ENCODE measurements at places on chromosomes 16 and 17.

DNA sequence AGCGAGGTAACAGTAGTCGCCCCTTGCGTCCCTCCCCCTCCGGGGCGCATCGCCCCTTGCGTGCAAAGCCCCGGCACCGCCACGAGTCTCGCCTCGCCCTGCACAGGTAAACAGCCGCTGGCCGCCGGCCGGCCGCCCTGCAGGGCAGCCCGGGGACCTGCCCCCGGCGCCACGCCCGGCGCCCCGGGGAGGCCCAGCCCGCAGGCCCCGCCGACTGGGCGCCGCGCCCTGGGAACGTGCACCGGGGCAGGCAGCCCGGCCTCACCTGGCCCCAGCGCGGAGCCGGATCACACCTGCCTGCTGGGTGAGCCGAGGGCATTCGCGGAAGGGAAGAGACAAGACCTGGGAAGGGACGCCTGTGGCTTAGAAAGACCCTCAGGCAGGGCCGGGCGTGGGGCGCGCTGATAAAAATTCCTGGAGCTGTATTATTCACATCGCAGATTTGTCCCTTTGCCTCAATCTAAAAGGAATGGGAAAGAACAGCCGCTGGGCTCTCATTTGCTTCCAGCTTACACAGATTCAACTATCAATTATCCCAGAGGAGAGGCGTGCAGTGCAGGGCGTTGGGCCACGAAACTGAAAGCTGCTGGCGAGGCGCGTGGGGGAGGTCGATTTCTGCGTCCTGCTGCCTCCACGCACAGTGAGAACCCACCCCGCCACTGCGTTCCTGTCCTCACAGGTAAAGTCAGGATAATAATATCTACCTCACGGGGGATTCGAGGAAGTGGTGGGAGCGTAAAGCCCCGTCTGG is 451.9 kb downstream of the SLC39A11 start:
- no peak for DNase-seq

GRCh38 chr16:2209258-2210008 is 1.2 kb downstream of the BRICD5 start:
- DNase-seq: no peak

DNA sequence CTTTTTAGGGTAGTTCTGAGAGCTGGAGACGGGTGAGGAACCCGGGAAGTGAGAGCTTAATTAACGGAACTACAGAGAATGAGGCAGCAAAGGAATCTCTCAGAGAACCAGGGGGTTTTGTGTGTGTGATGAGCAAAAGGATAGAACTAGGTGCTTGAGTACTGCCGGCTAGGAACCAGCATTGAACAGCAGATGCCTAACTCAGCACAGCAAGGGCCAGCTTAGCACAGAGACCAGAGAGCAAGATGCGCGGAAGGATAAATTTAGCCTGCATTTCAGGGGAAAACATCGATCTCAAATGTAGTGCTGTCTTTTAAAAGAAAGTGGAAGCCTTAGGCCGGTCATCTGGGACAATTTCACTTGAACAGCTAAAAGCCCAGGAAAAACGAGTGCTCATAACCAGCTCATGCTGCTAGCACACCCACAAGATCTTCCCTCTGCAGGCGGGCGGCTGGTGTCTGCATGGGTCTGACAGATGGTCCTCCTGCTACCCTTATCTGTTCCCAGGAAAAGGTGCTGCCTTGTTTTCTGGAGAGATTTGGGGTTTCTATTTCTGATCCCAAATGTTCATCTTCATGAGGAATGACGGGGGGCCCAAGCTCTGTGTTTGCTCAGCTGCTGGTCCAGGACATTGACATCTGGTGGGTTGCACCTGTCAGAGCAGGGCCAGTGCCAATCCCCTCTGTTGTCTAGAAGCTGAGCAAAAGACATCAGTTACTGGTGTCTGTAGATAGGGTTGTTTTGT is 103.9 kb downstream of the SOCS1 start:
- no peak for DNase-seq

GRCh38 chr17:1498869-1499268 is 6.4 kb upstream of the MYO1C start:
- no peak for DNase-seq

DNA sequence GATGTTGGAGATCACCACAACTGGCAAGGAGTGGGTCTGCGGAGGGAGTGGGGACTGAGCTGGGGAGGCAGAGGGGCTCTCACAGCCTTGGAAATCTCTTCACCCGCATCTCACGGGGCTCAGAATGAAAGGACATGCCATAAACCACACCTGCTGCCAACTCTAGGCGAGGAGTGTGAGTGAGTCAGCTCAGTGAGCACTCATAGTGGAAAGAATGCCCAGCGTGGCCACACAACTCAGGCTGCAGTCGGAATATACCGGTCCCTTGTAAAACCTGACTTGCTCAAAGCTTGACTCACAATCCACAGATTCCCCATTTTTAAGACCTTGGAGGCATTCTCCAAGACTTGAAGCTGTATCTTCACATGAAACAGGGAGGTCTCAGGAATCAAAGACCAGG is 36.7 kb downstream of the STAT5A start:
- DNase-seq: no peak

DNA sequence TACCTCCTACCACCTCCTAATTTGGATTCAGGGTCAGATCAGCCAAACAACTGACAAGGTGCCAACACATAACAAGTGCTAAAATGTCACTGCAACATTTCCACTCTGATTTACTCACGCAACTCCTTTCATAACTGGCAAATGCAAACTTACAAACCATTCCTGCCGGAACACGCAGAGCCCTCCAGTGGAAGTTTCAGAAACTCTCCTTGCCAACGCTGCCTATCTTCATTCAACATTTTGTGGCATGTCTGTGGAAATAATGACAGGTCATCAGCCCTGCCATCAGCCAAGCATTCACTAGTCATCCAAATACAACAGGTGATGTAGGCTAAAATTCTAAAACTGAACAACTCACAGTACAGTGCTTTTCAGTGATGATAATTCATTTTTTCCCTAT is 37.7 kb upstream of the OR3A1 start:
- no peak for DNase-seq

DNA sequence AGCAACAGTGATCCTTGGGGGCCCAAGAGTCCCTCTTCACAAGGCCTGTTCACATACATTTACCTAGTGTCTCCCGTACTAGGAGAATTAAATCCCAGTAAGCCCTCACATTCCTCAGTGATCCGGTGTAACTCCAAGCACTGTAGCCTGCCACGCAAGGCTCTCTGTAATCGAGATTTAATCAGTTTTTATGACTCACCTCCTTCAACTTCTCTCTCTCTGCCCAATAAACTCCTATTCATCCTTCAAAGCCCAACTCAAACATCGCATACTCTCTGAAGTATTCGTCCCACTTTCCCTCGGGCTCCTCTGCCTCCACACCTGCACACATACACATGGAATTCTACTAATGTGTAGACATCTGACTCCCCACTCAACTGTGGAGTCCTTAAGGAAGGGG is 141.8 kb downstream of the CMIP start:
- DNase-seq: no peak

GRCh38 chr16:88924834-88925539 is 52.0 kb downstream of the CBFA2T3 start:
- no peak for DNase-seq

DNA sequence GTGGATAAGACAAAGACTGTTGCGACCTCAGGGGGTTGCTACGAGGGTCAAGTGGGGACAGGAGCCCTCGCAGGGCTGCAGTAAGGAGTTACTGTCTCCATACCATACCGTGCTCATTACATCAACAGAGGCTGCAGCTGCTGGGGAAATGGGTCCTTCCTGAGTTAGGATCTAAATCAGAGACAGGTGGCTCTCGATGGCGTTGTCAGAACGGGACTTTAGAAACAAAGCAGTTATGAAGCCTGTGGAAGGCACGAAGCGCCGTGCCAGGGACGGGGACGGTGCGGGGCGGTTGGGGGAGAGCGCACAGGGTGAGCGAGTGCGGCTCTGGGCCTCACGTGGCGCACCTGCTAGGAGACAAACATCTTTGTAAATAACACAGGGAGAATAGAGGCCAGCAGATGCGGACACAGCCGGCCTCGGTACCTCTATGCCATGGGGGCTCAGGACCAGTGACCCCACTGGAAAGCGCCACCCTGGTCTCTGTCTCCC is 34.4 kb downstream of the ZCCHC14 start:
- DNase-seq: no peak

GRCh38 chr16:68279726-68280558 is 15.6 kb downstream of the SLC7A6 start:
- no peak for DNase-seq

DNA sequence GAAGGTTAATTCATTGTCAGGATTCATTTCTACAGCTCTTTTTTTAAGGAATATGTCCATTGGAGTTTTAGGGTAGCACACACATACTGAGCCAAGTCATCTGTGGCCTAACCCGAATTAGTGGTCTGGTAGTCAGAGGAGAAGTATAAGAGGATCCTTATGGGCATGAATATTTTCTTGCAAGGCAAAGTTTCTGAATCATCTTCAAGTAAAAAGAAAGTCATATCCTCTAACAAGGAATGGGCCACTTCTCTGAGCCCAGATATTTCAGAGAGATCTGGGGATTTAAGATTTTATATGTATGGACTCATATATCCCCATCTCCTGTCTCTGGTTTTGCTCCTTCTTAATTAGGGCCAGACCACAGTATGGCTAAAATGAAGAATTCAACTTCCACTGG is 99.2 kb upstream of the CDH8 start:
- DNase-seq: no peak

GRCh38 chr17:4569591-4569990 is 9.2 kb upstream of the GGT6 start:
- no peak for DNase-seq

DNA sequence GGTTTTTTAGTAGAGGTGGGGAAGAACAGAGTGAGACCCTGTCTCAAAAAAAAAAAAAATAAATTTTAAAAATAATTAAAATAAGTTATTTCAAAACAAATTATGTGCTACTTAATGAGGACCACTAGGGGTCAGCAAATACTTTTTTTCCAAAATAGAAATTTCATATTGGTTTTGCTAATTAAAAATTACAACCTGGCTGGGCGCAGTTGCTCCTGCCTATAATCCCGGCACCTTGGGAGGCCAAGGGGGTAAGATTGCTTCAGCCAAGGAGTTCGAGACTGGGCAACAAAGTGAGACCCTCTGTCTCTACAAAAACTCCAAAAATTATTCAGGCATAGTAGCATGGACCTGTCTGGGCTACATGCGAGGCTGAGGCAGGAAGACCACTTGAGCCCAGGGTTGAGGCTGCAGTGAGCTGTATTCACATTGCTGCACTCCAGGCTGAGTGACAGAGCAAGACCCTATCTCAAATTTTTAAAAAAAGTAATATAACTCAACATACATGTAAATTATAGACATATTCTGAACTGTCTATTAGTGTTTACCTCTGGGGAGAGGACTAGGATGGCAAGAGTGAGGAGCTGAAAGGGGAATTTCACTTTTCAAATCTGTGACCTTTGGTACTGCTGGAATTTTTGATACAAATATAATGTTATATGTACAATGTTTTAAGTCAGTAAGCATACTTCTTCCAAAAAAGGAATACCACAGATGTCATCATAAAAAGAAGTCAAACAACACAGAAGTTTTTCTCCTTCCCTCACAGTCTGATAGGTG is 8.1 kb downstream of the MEIOB start:
- DNase-seq: no peak

DNA sequence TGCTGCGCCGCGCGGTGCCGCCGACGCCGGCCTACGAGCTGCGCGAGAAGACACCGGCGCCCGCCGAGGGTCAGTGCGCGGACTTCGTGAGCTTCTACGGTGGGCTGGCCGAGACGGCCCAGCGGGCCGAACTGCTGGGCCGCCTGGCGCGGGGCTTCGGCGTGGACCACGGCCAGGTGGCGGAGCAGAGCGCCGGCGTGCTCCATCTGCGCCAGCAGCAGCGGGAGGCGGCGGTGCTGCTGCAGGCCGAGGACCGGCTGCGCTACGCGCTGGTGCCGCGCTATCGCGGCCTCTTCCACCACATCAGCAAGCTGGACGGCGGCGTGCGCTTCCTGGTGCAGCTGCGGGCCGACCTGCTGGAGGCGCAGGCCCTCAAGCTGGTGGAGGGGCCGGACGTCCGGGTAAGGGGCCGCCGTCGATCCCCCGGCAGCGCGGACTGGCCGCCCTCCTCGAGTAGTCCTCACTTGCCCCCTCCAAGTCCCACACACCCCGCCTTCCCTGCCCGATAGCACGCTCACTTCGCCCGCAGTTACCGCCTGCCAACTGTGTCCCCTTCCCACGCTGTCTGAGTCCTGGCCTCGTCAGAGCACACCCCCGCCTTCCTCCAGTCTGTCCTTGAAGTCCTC is 470 bp downstream of the MLYCD start:
- peak; percentile 45 for DNase-seq

DNA sequence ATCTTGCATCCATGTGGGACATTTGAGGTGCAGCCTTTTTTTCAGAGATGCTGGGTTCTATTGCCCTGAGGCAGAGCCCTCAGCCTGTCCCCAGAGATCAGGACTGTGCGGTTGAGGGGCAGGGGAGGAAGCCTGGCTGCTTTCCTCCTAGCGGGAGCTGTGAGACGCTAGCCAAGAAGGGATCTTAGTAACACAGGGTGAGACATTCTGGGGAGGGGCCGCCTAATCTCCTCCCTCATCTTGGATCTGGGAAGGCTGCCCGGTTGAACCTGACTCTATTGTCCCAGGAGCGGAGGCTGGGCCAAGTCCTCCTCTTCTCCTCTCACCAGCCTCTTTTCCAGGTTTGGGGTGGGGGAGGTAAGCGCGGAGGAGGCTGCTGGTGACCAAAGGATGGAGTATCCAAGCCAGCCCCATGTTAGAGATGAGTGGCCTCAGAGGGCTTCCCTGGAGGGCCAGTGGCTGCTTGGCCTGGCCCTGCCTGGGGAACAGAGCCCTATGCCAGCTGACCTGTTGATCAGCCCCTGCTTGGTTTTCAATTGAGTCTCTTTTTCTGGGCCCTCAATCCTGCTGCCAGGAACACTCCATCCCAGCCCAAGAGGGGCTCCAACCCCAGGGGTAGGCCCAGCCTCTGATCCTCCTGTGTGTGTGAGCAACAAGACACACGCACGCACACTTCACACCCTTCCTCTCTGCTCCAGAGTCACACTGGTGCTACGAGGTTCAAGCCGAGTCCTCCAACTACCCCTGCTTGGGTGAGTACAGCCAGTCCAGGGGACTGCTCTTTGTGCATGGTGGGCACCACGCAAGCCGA is 5.0 kb downstream of the CA4 start:
- DNase-seq: no peak

- peak; percentile 71 for DNase-seq
Observed at GRCh38 chr16:641326-642188, at the start of gene MCRIP2. TSS of gene MCRIP2 (plus strand) at chr16:641828. CDS start at chr16:641992, 164 bp downstream.
